ENCODE measurements at places on chromosomes 5 and 9.

GRCh38 chr5:130890610-130891009 is 274.4 kb downstream of the HINT1 start:
- DNase-seq: no peak

DNA sequence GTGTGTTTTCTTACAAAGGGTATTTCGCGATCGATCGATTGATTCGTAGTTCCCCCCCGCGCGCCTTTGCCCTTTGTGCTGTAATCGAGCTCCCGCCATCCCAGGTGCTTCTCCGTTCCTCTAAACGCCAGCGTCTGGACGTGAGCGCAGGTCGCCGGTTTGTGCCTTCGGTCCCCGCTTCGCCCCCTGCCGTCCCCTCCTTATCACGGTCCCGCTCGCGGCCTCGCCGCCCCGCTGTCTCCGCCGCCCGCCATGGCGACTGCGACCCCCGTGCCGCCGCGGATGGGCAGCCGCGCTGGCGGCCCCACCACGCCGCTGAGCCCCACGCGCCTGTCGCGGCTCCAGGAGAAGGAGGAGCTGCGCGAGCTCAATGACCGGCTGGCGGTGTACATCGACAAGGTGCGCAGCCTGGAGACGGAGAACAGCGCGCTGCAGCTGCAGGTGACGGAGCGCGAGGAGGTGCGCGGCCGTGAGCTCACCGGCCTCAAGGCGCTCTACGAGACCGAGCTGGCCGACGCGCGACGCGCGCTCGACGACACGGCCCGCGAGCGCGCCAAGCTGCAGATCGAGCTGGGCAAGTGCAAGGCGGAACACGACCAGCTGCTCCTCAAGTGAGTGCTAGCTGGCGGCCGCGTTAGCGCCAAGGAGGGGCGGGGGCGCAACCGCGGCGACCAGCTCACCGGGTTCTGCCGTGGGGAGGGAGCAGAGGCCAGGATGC is 480 bp downstream of the LMNB1 start:
- peak; percentile 69 for DNase-seq

DNA sequence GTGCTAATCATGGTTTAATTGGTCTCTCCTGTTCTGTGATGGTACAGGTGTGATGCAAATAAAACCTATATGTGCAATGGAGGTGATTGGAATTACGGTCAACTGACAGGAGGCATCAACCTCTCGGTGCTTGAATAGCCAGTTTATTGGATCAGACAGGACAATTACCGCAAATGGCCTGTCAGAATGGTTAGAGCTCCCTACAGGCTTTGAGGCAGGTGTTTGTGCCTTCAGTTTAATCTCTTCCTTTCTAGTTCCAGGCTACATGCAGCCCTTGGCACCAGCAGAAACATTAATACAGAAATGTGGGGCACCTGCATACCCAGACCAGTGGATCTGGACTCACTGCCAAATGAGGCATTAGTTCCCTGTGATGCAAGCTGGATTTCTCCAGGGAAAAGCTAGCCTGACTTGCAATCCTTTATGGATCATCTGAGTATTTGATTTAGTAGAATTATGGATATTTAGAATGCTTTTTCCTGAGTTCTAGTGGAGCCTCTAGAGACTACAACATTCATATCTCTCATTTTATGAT is 128.6 kb downstream of the MAT2B start:
- DNase-seq: no peak

GRCh38 chr5:43729846-43730478 is 127.0 kb downstream of the NNT start:
- DNase-seq: no peak

DNA sequence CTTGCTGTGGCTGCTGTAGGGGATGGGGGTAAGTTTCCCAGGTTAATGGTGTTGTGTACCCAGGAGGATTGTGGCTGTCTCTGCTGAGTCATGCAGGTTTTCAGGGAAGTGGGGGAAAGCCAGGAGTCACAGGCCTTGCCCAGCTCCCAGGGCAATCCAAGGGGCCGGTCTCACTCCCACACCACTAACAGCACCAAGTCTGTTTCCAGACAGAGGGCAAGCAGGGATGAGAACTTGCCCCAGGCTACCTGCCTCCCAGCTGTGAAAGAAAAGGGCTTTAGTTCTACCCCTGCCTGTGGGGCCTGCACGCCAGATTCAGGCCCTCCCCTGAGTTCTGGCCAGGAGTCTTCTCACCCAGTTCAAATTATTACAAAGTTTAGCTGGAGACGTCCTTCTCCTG is 579.8 kb upstream of the ST8SIA4 start:
- DNase-seq: no peak

- DNase-seq: no peak
Observed at GRCh38 chr5:145921211-145921610, 15.2 kb upstream of the SH3RF2 start.

GRCh38 chr9:98784831-98785806 is 11.2 kb downstream of the ANKS6 start:
- no peak for DNase-seq

DNA sequence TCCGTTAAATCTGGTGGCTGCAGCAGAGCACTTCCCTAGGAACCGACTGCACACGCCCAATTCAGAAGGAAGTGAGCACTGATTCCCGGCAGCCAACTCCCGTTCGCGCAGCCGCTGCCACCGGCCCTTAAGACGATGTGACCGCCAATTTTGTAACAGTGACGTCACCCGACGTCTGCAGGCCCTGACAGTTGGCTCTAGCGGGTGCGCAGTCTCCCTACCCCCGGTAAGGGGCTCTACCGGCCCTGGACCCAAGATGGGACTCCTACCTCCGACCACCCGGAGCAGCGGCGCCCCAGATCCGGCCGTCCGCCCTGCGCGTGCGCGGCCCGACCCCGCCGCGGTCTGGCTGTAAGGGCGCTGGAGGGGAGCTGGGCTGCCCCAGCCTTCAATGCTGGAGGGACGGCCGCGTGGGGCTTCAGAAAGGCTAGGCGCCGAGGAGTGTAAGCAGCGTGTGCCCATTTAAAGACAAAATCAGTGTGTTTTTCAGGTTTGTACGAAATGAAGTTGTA is 19.1 kb downstream of the DNAJA1 start:
- DNase-seq: peak; percentile 74

GRCh38 chr9:87513880-87514535 is 16.3 kb downstream of the DAPK1 start:
- DNase-seq: no peak

GRCh38 chr9:134299883-134300282 is 26.4 kb upstream of the RXRA start:
- DNase-seq: no peak

DNA sequence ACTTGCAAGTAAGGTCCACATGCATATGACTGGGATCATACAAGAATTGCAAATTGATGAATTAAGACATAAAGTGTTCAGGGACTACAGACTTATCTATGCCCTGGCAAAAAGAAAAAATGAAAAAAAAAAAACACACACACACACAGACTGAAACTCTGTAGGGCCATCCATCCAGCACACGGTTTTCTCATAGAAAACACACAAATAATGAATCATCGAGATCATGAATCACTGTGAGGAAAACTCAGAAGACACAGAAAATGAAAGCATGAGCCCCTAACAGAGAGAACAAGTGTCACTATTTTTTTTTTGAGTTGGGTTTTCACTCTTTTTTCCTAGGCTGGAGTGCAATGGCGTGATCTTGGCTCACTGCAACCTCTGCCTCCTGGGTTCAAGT is 185.2 kb downstream of the IRX2 start:
- DNase-seq: no peak

DNA sequence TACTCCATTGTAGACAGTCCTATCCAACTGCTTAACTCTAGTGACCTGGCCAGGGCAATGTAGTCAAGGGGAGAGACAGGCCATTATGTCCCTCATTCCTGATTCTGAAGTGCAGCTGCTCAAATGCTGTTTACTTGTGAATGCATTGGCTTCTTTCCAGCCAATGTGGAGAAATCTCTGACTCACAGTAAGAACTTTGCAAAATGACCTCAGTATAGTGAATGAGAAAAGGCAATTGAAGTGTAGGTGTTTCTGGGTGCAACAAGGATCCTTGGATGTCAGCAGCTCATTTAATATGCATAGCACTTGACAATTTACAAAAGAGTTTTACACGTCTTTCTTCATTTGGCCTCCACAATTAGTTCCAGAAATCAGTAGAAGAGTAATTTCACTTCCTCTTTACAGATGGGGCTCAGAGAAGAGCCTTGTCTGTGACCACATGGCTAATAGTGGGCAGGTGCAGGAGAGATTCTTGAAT is 367.2 kb downstream of the OSTF1 start:
- DNase-seq: no peak

- no peak for DNase-seq
Observed at GRCh38 chr9:114571391-114571790, 16.2 kb upstream of the ATP6V1G1 start.

- no peak for DNase-seq
Observed at GRCh38 chr9:120935383-120935857, 8.8 kb upstream of the TRAF1 start.

- DNase-seq: no peak
Observed at GRCh38 chr5:150540615-150541396, 32.9 kb downstream of the NDST1 start.

DNA sequence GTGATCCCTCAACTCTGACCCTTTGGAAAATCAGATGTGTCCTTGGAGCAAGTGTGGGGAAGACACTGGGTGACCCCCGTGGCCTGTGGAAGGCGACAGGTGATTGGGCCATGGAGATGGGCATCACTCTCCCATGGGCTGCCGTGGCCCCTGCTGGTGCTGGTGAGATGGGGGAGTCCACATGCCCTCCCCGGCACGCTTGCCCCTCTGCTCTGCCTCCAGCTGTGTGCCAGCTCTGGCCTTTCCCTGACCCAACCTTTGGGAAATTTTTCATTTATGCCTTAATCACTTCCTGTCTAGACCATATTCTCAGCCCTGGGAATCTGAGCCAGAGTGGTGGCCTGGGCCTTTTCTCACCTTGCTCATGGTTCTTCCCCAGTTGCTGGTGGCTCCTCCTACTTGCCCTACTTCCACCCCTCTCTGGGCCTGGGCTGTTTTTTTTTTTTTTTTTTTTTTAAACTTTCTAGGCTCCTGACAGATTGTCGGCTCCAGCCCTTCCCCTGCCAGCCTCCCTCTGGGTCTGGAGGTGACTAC is 56.6 kb downstream of the RGS3 start:
- DNase-seq: peak; percentile 55

- DNase-seq: no peak
Observed at GRCh38 chr9:99154356-99154755, 49.4 kb downstream of the TGFBR1 start.

- no peak for DNase-seq
Observed at GRCh38 chr9:130780865-130781504, 54.1 kb upstream of the ABL1 start.

DNA sequence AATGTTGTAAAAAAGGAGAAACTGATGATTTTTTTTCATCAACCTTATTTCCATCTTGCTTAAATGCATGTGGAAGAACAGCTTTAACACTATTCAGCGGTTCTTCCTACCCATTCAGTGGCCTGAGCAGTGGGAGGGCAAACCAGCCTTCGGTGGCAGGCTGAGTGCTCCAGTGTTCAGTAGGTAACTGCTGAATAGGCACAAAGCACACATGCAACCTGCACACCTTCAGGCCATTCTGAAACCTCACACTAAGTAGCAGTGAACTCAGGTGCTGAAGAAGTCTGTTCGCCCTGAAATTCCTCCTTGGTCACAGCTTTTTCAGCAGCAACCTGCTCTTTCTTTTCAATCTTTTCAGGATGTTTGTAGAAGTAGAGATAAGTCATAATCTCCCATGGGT is 26.1 kb downstream of the FBXO4 start:
- DNase-seq: no peak

DNA sequence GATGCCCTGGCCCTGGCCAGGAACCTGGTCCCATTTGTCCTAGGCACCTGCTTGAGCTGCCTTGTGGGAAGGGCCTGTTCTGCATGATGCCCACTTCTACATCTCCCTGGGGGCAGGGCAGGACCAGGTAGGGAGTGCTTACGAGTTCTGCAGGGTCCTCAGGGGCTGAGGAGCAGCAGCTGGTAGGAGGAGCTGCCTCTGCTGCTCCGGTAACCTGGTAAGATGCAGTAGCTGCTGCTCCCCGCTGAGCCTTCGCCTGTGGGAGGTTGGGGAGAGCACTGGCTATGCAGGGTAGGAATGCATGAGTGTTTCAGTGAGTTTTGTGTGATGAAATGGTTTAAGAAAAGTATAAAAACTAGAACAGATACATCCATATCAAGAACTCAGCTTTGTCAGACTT is 13.6 kb downstream of the LRRC8A start:
- DNase-seq: no peak

- DNase-seq: peak; percentile 64
Observed at GRCh38 chr9:72271613-72272478, 93.2 kb downstream of the ZFAND5 start.

DNA sequence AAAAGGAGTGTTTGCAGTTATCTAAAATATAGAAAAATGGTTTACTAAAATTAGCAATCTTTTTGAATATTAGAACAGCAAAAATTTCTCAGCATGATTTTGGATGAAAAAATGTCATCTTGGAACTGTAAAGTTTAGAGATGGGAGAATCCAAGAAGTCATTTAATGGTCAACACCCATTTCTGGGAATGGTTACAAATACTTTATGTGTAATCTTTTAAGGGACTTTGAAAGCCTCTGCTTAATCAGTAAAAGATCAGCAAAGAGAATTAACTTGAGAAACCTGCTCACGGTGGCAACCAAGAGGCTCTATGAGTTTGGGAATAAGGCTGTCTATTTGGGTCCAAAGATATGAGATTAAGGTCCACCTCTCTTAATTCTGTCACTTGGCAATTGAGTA is 13.0 kb downstream of the C1QTNF3 start:
- DNase-seq: no peak

DNA sequence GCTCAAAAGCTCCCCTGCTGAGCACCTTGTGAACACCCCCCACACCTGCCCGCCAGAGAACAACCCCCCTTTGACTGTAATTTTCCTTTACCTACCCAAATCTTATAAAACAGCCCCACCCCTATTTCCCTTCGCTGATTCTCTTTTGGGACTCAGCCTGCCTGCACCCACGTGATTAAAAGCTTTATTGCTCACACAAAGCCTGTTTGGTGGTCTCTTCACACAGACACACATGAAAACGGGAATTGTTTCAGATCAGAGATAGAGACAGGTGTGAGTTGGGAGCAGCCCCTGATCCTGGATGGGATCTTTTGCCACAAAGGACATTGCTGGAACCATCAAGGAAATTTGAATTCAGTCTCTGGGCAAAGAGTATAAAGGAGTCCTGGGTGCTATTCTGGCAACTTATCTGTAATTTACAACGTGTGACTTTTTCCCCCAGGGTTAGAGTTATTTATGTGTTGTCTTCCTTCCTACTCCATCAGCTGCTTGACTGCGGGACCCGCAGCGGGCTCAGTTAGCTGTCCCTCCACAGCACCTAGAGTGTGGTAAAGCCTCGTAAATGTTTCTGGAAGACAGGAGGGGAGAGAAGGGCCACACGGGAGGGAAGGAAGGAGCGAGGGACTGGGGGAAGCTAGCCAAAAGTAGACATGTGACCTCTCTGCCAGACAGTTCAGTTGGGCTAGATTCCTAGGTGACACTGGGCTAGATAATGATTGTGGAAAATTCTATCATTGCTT is 437.0 kb downstream of the ZNF608 start:
- DNase-seq: no peak

DNA sequence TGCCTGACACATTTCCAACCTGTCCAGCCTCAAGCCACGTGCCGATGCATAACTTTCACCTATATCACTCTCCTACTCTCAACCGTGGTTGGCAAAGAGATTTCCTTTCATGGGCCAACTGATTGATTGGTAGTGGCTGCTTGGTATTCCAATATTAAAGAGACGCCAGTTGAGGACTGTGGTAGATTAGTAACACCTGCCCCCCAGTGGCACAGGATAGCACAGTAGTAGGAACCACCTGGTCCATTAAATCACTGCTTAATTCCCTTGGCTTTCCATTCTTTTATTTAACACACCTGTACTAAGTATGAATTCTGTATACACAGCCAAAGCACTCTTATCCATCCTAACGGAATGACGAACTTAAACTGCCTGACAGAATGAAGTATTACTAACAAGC is 19.1 kb upstream of the FOXB2 start:
- DNase-seq: no peak

Measured in activated CD4-positive, alpha-beta T cell treated with anti-CD3 and anti-CD28 coated beads for 48 hours (primary cell).